ENCODE measurements at places on chromosomes 11 and 22. TPM values are rescaled to one million over a fixed set of nuclear protein-coding genes. Genes with fewer than 3 reads are reported as not detected.

Gene ADM2
- 0.39 TPM for total RNA-seq

Gene XKR3
- total RNA-seq, result not detected

- DNase-seq, result no peak
Observed at GRCh38 chr22:19995611-19996339, 20.8 kb downstream of the ARVCF start.

GRCh38 chr11:6388748-6389147, 1.5 kb upstream of the SMPD1 start:
- DNase-seq, result no peak

- peak; percentile 24 for DNase-seq
Observed at GRCh38 chr22:26568207-26568706, 21.7 kb downstream of the TPST2 start.

GRCh38 chr11:87031433-87032170, 6.1 kb upstream of the TMEM135 start:
- no peak for DNase-seq

Measured in skin of body (tissue), 3 donors.